ENCODE measurements at places on chromosomes 4 and X. TPM values are rescaled to one million over a fixed set of nuclear protein-coding genes. Genes with fewer than 3 reads are reported as not detected.

DNA sequence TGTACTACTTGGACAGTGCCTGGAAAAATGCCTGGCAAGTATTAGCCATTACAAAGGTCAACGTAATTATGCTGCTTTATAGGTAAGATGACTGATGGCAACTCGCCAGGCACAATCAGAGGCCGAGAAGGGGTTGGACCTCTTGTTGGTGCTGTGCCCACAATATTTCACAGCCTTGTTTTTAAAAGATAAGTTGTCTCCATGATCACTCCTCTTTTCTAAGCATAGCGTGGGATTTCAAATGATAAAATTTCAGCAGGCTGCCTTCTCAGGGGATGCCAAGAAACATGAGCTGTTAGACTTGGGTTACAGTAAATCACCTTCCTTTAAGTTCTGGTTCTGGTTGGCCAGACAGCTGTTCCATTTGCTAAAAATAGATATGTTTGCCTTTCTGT is 26.9 kb downstream of the HOPX start:
- no peak for DNase-seq

DNA sequence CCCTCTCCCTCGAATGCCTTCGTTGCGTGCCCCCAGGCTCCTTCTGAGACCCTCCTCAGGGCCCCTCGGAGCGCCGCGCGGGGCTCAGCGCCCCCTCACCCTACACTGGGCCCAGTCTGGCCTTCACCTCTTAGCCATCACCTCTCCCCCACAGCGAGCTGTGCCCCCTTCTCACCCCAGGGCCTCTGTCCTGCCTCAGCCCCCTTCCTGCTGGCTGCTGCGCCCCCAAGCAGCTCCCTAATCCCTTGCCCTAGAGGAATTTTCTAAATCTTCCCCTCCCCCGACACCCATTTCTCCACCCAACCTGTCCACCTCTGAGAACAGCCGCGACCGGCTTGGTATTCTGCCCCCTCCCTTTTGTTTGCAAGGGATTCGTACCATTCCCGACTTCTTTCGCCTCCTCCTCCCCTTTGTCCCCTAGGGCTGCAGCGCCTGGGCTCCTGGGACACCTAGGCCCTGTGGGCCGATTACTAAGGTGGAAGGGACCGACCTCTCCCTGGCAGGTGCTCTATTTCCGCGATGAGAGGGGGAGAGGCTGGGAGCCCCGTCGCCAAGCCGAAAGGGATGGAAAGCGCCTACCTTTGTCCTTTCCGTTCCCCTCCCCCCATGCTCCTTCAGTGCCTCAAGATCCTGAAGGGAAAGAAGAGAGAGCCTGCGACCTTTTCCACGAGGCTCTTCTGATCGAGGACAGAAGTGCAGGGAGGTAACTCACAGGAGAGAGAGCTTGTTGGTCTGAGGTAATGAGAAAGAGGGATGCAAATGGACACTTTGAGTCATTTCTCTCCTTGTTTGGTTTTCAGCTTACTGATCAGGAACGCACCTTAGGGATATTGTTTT is 10.9 kb downstream of the DLG3 start:
- no peak for DNase-seq

DNA sequence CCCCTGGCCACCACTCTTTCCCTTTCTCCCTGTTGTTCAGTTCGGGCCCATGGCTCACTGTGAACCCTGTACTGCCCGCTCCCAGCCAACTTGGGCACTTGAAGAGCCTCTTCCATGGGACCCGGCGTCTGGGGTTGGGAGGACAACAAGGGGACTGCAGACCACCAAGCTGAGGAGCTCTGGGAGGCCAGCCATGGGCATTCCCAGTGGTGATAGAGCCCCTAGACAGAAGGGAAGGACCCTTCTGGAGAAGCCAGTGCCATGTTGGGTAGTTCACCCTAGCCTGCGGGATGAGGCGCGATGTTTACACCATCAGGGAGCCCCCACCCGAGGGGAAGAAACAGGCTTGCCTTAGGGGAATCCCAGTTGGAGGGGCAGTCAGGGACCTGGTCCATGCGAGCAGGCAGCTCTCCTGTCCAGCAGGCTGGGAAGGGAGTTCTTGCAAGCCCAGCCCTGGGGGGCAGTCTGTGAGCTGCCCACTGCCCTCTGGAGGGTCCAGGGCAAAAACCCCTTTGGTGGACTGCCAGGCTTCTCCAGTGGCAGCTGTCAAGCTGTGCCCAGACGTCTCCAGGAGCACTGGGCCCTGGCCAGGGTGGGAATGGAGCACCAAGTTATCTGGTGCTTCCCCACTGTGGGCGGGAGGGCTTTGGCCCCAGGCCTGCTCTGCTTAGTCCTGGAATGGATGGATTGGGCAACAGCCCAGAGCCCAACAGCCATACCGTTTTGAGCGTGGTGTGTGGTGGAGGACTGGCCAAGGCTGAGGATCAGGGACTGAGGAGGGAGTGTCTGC is 23.7 kb upstream of the UBA1 start:
- DNase-seq, result peak; percentile 63

NXF2B gene
- total RNA-seq, result not detected

JAKMIP1 gene
- total RNA-seq, result not detected

Measured in fibroblast of lung (primary cell).